ENCODE measurements at places on chromosomes 4 and X. TPM values are rescaled to one million over a fixed set of nuclear protein-coding genes. Genes with fewer than 3 reads are reported as not detected.

RENBP gene
- total RNA-seq: 4.9 TPM

IDUA gene
- total RNA-seq: 14.9 TPM

DNA sequence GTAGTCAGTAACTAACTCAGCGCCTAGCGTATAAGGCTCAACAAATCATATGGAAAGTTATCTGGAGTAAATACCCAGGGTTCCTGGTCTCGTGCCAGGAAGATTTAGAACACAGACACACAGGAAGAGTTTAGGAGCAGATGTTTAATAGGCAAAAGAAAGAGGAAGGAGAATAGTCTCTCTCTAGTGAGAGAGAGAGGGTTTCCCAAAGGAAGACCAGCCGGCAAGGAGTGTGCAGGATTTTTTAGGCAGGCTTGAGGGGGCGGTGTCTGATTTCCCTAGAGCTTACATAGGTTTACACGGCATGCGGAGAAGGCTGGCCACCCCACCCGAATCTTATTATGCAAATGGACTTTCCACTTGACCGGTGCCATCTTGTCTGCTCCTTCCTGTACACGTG is 284.0 kb upstream of the FRG1 start:
- no peak overlapping the region for H3K27ac ChIP-seq
- H3K4me3 ChIP-seq: no peak overlapping the region
- H3K27me3 ChIP-seq: no peaks in the 10 kb centered on the region
- ATAC-seq: no peak
- no peaks in the 10 kb centered on the region for H3K4me1 ChIP-seq

DNA sequence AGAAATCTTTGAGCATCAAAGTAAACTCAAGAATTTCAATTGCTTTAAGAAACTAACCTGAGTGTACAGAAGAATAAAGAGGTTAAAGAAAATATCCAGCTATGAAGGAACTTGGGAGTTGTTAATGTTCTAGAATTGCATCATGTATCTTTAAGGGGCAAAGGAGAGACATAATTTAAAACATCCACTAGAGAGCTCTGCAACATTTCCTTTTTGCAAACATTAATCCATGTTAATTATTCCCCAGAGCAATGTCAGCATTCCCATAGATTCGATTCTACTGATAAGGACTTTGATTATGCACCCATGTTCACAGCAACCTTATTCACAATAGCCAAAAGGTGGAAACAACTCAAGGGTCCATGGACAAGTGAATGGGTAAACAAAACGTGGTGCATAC is 80.2 kb upstream of the SORBS2 start:
- peaks cover 12% of the 10 kb centered on the region for H3K27me3 ChIP-seq
- no peak overlapping the region for H3K27ac ChIP-seq
- no peaks in the 10 kb centered on the region for H3K36me3 ChIP-seq
- H3K4me1 ChIP-seq: no peaks in the 10 kb centered on the region

DNA sequence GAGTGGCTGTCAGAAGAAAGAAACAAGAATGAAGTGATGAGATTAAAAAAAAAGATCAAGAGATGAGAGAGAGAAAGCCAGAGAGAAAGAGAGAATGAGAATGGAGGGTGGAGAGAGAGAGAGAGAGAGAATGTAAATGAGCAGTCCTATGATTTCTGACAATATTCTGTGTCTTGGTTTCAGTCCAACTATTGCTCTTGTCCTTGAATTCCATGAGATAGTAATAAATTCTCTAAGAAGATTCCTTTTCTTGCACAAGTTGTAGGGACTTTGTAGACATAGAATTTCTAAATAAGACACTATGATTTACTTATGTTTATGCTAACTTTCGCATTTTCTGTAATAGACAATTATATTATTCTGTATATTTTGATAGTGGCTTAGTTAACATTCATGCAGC is 149.6 kb upstream of the CTSO start:
- H3K27ac ChIP-seq: no peak overlapping the region
- H3K4me3 ChIP-seq: no peak overlapping the region
- no peaks in the 10 kb centered on the region for H3K36me3 ChIP-seq
- ATAC-seq: no peak

GRCh38 chrX:25810202-25810601 is 327.9 kb upstream of the MAGEB18 start:
- no peaks in the 10 kb centered on the region for H3K4me1 ChIP-seq
- no peak overlapping the region for H3K4me3 ChIP-seq
- H3K27me3 ChIP-seq: no peaks in the 10 kb centered on the region

GRCh38 chr4:99945718-99946355 is 581 bp downstream of the DNAJB14 start:
- H3K4me3 ChIP-seq: no peak overlapping the region
- no peaks in the 10 kb centered on the region for H3K27me3 ChIP-seq
- H3K4me1 ChIP-seq: peaks cover 39% of the 10 kb centered on the region
- peak; percentile 1 for ATAC-seq

FIP1L1 gene
- 49.3 TPM for total RNA-seq

DNA sequence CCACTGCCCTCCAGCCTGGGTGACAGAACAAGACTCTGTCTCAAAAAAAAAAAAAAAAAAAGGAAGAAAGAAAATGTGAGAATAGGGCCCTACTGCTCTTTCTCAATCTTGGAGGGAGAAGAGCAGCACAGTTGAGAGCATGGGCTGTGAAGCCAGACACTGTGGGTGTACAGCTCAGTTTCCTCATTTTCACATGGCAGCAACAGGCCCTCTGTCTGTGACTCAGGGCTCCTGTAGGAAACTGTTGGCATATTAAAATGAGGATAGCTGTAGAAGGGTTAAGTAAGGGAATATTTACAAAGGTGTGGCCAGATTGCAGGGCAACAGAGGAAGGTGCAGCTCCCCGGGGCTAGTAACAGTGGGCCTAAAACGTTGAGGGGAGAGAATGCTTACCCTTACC is 3.4 kb downstream of the AKAP14 start:
- H3K27ac ChIP-seq: no peak overlapping the region
- peaks cover 5% of the 10 kb centered on the region for H3K4me1 ChIP-seq
- no peak overlapping the region for H3K4me3 ChIP-seq

DNA sequence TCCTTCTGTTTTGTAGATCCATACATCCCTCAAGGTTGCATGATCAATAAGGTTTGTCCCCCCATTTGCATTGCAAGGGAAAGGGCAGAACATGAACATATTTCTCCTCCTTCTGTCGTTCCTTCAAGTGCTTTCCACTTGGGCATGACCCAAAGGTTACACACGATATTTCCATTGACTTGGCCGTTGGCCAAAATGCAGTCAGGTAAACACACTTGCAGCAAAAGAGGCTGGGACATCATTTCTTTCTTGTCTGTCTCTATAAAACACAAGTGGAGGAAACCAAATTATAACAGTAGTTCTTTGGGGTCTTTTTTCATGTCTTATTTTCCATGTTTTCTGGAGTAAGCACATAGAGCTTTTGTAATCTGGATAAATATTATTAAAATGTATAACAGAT is 156.1 kb downstream of the FRAS1 start:
- H3K27ac ChIP-seq: no peak overlapping the region
- ATAC-seq: no peak
- H3K4me1 ChIP-seq: no peaks in the 10 kb centered on the region
- no peaks in the 10 kb centered on the region for H3K36me3 ChIP-seq

GRCh38 chrX:124836786-124837185 is 482.9 kb upstream of the TEX13C start:
- H3K4me1 ChIP-seq: no peaks in the 10 kb centered on the region
- no peaks in the 10 kb centered on the region for H3K36me3 ChIP-seq
- ATAC-seq: no peak
- no peak overlapping the region for H3K27ac ChIP-seq
- H3K4me3 ChIP-seq: no peak overlapping the region

RP2 gene
- 7.1 TPM for total RNA-seq

- H3K27me3 ChIP-seq: no peaks in the 10 kb centered on the region
- peaks cover 12% of the 10 kb centered on the region for H3K4me1 ChIP-seq
- no peak overlapping the region for H3K27ac ChIP-seq
- no peak for ATAC-seq
- no peak overlapping the region for H3K4me3 ChIP-seq
These were observed 8.3 kb downstream of the ARHGAP10 start for GRCh38 chr4:147740176-147740575.

- H3K27me3 ChIP-seq: no peaks in the 10 kb centered on the region
- ATAC-seq: no peak
- H3K4me3 ChIP-seq: no peak overlapping the region
- no peaks in the 10 kb centered on the region for H3K36me3 ChIP-seq
- H3K27ac ChIP-seq: no peak overlapping the region
These were observed 88.1 kb downstream of the SPANXN3 start for GRCh38 chrX:143429131-143429530.

DNA sequence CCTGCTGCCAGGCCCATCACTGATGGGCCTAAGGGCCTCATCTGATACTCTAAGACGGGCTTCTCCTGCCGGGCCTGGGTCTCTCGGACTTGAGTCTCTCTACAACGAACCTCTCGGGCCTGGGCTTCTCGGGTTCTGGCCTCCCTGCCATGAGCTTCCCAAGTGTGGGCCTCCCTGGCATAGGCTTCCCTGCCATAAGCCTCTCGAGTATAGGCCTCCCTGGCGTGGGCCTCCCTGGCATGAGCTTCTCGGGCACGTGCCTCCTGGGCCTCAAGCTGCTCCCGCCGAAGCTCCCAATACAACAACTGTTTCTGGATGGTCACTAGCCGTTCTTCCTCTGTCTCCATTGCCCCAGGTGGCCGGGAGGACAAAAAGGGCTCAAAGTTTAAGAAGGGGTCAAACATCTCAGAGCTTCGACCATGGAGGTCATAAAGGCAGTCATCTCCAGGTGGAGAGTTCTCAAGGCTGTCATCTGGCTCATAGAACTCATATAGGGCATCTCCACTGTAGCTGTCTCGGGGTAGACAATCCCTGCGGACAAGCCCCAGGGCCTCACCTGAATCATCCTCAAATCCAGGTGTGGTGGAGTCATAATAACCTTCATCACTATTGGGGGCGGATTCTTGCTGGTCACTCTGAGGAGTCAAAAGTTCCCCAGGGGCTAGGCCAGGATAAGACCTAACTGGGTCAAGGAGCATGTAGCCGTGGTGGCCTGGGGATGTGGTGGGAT is 14.1 kb downstream of the AMER1 start:
- H3K4me3 ChIP-seq: no peak overlapping the region
- no peaks in the 10 kb centered on the region for H3K4me1 ChIP-seq
- no peak overlapping the region for H3K27ac ChIP-seq
- no peak for ATAC-seq
- no peaks in the 10 kb centered on the region for H3K27me3 ChIP-seq
- peaks cover 17% of the 10 kb centered on the region for H3K36me3 ChIP-seq

DNA sequence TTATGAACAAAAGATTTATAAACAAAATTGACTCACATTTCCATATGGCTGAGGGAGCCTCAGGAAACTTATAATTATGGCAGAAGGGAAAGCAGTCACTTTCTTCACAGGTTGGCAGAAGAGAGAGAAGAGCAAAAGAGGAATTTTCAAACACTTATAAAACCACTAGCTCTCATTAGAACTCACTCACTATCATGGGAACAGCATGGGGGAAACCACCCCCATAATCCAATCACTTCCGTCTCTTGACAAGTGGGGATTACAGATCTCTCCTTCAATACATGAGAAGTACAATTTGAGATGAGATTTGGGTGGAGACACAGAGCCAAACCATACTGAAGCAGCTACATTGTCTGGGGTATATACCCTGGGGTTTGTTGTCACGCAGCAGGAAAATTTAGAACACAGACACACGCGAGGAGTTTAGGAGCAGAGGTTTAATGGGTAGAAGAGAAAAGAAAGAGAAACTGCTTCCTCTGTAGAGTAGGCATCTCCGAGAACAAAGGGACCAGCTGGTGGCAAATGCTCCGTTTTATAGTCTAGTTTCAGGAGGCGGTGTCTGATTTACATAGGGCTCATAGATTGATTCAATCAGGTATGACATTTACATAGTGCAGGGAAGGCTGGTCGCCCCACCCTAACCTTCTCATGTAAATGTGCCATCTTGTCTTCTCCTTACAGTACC is 2277.7 kb upstream of the AGA start:
- no peaks in the 10 kb centered on the region for H3K4me1 ChIP-seq
- no peak for ATAC-seq
- no peak overlapping the region for H3K4me3 ChIP-seq
- no peaks in the 10 kb centered on the region for H3K36me3 ChIP-seq
- no peak overlapping the region for H3K27ac ChIP-seq

DNA sequence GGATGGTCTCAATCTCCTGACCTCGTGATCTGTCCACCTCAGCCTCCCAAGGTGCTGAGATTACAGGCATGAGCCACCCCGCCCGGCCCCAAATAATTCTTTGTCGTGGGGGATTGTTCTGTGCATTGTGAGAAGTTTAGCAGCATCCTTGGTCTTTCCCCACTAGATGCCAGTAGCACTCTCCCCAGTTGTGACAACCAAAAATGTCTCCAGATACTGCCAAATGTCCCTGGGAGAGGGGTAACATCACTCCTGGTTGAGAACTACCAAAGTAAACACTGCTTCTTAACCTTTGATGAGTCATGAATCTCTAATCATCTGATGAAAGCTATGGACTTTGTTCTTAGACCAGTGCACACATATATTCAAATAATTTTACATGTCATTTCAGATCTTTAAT is 90.7 kb upstream of the BRS3 start:
- H3K4me1 ChIP-seq: no peaks in the 10 kb centered on the region
- H3K4me3 ChIP-seq: no peak overlapping the region
- no peaks in the 10 kb centered on the region for H3K36me3 ChIP-seq
- no peak overlapping the region for H3K27ac ChIP-seq

DNA sequence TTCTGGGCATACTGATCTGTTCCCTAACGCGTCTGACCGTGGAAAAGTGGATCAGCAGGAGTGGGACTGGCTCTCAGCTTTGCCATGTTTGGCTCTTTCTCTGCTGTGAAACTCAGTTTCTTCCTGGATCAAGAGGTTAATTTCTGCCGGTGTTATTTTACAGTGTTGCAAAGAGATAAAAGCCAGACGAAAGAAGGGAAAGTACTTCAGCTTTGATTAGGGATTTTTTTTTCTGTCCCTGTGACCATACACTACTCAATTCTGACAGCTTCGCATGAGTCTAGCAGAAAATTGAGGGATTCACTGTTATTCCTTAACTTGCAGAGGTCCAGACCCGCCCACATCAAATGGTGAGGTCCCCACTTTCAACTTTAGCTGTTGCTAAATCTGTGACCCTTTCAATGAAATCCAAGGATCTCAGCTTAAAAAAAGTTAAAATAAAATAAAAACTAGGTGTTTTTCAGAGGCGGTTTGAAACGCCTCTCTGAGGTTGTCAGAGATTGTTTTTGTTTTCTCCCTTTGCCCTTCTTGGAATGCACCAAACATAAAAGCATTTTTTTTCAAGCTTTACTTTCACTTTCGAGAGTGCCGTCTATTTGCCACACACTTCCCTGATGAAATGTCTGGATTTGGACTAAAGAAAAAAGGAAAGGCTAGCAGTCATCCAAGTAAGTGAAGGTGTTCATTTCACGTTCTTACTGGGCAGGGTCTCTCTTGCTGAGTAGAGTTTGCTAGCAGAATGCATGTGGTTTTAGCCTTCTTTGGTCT is at the start of gene TLR3:
TLR3 (plus strand) TSS at position 576 of the 768 bp plus-strand sequence. CDS start 7,464 bp downstream, outside the sequence.
- H3K4me3 ChIP-seq: peak within 1 kb of the TSS; percentile 68
- H3K36me3 ChIP-seq: no peaks in the 10 kb centered on the region
- H3K4me1 ChIP-seq: peaks cover 18% of the 10 kb centered on the region
- H3K27me3 ChIP-seq: peaks cover 2% of the 10 kb centered on the region
- H3K27ac ChIP-seq: peak within 1 kb of the TSS; percentile 2
- peak; percentile 56 for ATAC-seq

DNA sequence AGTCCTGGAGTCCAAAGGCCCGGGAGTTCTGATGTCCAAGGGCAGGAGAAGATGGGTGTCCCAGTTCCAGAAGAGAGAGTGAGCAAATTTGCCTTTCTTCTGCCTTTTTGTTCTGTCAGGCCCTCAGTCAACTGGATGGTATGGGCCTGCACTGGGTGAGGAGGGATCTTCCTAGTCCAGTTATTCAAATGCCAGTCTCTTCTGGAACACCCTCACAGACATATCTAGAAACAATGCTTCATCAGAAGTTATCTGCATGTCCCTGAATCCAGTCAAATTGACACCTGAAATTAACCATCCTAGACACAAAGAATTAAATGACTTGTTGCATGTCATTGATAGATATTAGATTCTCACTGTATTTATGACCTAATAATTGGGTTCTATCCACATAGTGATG is 48.5 kb upstream of the TSPAN5 start:
- peak overlapping the region; percentile 80 for H3K4me3 ChIP-seq
- H3K4me1 ChIP-seq: peaks cover 23% of the 10 kb centered on the region
- no peaks in the 10 kb centered on the region for H3K27me3 ChIP-seq
- peak; percentile 54 for ATAC-seq

Data from activated T-helper 17 cell treated with anti-CD3 and anti-CD28 coated beads, Interleukin-2, amount 50 U/mL, for 72 hours (primary cell).